Endodermal cell (in vitro differentiated cells): ENCODE measurements at places on chromosomes 1 and 21. TPM values are rescaled to one million over a fixed set of nuclear protein-coding genes. Genes with fewer than 3 reads are reported as not detected.

Gene S100A9
- total RNA-seq: not detected in 2 replicates

Gene COL16A1
- 6.9 to 17.3 TPM (median 7.4 TPM) in 3 replicates for total RNA-seq

- H3K4me1 ChIP-seq: no peaks in the 10 kb centered on the region
- H3K27ac ChIP-seq: no peak overlapping the region
- H3K4me3 ChIP-seq: no peak overlapping the region
- peaks cover 17% of the 10 kb centered on the region for H3K27me3 ChIP-seq
Measured at GRCh38 chr1:233333086-233333485, 5.6 kb downstream of the MAP3K21 start.

GRCh38 chr1:243428617-243429342, 172.9 kb downstream of the SDCCAG8 start:
- H3K27ac ChIP-seq: no peak overlapping the region
- no peaks in the 10 kb centered on the region for H3K27me3 ChIP-seq
- DNase-seq: no peak
- H3K4me3 ChIP-seq: no peak overlapping the region
- no peaks in the 10 kb centered on the region for H3K4me1 ChIP-seq

Gene ATP1A2
- total RNA-seq: 2.9 and 3.0 TPM in 2 replicates

Gene SLC2A5
- not detected in 3 replicates for total RNA-seq

- H3K27ac ChIP-seq: no peak overlapping the region
- H3K4me3 ChIP-seq: no peak overlapping the region
- no peak for DNase-seq
- no peaks in the 10 kb centered on the region for H3K27me3 ChIP-seq
- H3K36me3 ChIP-seq: no peaks in the 10 kb centered on the region
Measured at GRCh38 chr1:40646315-40646714, 19.2 kb downstream of the RIMS3 start.
